ENCODE measurements at places on chromosomes 5 and 9. TPM values are rescaled to one million over a fixed set of nuclear protein-coding genes. Genes with fewer than 3 reads are reported as not detected.

DNA sequence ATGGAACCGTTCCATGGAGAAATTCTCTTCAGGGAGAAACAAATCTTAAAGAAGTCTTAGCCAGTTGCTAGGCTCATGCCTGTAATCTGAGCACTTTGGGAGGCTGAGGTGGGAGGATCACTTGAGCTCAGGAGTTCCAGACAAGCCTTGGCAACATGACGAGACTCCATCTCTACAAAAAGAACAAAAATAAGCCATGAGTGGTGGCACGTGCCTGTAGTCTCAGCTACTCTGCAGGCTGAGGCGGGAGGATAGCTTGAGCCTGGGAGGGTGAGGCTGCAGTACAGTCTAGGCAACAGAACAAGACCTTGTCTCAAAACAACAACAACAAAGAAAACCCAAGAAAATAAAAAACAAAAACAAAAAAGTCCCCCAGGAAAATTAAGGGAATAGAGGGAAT is 8.2 kb downstream of the HSPB3 start:
- DNase-seq: no peak

FABP6 gene
- total RNA-seq: not detected

C5orf15 gene
- 35.1 TPM for total RNA-seq

DNA sequence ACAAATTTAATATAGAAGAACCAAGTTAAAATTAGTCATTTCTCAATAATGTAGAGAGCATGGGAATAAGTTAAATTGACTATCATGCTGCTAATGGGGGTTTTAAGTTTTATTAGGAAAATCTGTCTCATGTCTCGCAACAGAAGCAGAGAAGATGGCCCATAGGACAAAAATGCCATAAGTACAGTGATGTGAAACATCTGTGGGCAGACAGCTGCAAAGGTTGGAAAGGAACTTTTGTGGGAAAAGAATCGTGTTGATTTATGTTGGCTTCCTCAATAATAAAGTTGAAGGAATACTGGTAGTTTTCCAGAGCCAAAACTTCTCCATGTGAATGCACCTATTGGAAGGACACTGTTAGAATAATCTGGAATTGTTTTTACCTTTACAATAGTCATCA is 44.8 kb downstream of the VCAN start:
- peak; percentile 32 for DNase-seq

DNA sequence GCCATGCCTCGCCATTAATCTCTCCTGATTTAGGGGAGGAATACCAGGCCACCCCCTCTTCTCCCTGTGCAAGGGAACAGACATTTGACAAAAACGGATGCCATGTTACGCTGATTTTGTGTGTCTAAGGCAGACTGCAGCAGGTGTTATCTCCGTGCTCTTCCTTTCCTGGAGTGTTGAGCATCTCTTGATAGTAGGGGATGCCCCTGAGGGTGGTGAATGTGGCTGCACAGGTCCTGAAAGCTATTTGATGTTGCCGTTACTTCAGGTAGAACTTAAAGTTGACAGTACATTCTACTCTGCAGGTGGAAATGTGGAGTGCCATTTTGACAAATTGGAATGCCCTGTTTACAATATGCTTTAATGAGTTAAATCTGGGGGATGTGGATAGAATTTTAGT is 21.5 kb downstream of the TENT4A start:
- DNase-seq: no peak

DNA sequence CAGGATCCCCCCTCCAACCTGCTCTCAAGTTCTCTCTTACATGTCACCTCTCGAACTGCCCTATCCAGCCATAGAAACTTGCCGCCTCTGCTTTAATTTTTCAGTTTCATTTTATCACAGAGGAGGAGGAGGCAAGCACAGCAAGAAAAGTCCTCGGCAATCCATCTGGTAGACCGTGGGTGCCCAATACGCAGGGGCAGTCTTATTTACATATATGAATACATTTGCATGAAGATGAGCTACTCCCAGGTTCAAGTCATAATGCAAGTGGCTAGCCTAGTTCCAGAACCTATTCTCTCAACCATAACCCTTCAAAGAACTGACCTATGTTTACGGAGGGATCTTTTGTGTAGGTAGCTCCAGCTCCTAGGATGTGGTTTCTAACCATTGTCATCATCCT is 223.2 kb upstream of the PANK3 start:
- DNase-seq: no peak

DNA sequence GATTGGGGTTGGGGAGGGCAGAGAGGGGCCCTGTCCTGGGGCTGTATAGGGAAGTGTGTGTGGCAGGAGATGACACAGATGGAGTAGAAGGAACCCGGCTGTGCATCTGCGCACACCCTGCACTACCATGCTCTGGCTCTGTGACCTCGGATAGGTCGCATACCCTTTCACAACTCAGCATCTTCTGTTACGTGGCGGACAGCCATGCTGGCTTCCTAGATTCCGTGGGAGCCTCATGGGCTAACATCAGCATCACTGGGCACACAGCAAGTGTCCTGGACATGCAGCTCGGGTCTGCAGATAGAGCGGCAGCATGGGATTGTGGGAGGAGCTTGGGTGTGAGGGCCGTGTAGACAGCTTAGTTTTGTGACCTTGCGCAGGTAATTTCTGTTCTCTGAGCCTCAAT is 9.2 kb downstream of the ARPC5L start:
- no peak for DNase-seq

- peak; percentile 28 for DNase-seq
These were observed 328 bp downstream of the CAMSAP1 start for GRCh38 chr9:135907006-135907430.

DNA sequence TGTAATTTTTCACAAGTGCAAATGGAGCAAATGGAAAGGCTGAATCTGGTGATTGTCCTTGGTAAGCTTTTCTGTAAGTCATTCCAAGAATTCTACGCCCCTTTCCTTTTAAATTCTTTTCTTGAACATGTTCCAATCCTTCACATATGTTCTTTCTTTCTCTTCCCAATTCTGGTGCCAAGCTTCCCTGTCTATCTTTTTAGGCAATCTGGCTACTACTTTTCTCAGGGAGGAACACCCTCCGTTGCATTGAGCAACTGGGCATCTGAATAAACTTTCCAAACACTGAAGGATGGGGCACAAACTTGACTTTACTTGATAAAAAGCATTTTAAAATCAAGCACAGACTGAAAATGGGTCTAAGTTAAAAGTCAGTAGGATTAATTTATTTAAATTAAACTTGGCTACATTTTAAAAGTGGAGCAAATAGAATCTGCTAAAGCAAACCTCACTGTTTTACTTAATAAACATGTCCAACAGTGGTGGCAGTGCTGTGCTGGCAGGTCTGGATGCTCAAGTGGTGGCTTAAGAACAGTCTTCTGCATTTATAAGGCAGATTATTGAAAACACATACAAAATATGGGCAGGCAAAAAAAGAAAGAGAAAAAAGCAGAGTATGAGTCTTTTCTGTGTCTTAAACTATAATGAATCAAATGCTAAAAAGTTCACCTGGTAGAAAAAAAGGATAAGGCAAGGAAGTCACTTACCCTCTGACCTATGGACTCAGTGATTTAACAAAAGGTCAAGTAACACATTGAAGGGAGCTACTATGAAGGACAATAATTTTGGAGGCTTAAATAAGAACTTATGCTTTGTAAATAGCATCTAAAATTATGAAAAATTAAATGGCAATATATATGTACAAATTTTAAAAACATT is 5.4 kb downstream of the ELL2 start:
- DNase-seq: no peak

ICE1 gene
- 26.7 TPM for total RNA-seq

GRCh38 chr9:134376386-134377142 is 50.3 kb downstream of the RXRA start:
- DNase-seq: no peak

PCDHGA3 gene
- total RNA-seq: 1.7 TPM

PTPRD gene
- total RNA-seq: 0.18 TPM

DNA sequence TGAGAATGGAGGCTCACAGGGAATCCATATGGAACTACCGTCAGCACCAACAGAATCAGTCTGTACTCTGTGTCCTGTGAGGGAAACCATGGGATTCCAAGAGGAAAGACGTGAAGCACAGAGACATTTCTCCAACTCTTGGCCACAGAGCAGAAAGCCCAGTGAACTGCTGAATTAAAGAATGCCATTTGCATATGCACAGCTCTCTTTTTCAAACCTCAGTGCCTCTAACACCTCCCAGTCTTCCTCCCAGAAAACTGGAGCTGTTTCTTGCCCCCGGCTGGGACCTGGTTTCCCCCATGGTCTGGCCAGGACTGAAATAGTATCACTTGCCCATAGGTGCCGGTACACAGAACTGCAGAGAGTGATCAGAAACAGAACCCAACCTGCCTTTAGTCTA is 69.6 kb upstream of the FER start:
- no peak for DNase-seq

FAM78A gene
- total RNA-seq: under 0.01 TPM

GRCh38 chr5:58503390-58504046 is 12.3 kb downstream of the GAPT start:
- no peak for DNase-seq

NAIP gene
- total RNA-seq: 1.7 TPM

DNA sequence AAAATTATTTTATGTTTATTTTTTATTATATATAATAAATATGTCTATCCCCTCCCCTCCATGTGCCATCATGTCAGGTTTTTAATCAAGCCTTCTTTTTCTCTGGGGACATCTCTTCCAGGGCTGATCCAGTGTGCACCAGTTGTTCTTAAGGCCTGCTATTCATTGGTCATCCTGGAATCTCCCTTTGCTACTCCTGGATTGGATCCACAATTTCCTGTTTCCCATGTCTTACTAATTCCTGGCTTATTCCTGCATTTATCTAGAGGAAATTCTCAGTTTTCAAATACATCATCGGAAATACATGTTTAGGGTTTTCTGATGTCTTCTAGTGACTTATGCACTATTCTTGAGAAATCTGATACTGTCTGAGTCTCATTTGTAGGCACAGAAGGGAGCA is 56.8 kb downstream of the ANGPTL2 start:
- peak; percentile 96 for DNase-seq

- DNase-seq: no peak
These were observed 682.3 kb upstream of the ST8SIA4 start for GRCh38 chr5:101585366-101585765.

GRCh38 chr5:84693256-84693655 is 308.6 kb upstream of the EDIL3 start:
- DNase-seq: no peak

DNA sequence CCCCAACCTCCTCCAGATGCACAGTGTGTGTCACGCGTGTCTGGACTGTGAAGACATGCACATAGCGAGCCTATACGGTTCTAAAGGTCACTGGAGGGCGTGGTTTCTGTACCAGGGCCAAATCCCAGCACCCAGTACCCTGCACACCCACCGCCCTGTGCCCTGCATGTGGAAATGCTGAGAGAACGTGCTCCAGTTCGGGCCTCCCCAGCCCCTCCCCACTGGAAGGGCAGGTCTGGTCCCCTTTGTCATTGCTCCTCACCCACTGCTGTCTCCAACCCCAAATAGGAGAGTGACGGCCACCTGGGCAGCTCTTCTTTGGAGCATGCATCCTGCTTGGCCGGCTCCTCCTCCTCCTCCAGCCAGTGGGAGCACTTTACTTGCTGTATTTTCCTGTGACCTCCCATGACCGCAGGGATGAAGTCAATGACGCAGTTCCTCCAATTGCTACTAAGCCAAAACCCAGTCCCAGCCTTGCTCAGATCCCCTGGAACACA is 116.7 kb downstream of the WNK2 start:
- DNase-seq: no peak

DNA sequence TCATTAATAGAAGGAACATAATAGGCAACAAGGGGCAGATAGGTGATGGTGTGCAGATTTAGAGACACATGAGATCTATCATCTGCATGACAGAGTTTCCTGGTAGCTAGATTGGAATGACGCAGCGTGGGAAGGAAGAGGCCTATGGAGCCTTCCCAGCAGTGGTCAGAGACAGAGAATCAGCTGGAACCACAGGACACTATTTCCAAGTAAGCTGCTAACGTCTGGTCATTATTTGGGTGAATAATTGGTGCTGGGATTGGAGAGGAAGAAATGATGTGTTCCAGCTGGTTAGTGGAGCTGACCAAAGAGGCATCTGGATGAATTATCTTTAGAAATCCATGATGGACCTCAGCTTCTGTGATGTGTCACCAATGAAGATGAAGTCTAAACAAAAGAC is 91.2 kb upstream of the PRR16 start:
- DNase-seq: no peak

POLR3G gene
- total RNA-seq: 15.6 TPM

GRCh38 chr9:33682551-33682950 is 112.8 kb upstream of the PRSS3 start:
- DNase-seq: no peak

PCDHB14 gene
- 0.28 TPM for total RNA-seq

DMRTA1 gene
- under 0.01 TPM for total RNA-seq

GRCh38 chr9:132531195-132531594 is 51.2 kb upstream of the BARHL1 start:
- no peak for DNase-seq

DNA sequence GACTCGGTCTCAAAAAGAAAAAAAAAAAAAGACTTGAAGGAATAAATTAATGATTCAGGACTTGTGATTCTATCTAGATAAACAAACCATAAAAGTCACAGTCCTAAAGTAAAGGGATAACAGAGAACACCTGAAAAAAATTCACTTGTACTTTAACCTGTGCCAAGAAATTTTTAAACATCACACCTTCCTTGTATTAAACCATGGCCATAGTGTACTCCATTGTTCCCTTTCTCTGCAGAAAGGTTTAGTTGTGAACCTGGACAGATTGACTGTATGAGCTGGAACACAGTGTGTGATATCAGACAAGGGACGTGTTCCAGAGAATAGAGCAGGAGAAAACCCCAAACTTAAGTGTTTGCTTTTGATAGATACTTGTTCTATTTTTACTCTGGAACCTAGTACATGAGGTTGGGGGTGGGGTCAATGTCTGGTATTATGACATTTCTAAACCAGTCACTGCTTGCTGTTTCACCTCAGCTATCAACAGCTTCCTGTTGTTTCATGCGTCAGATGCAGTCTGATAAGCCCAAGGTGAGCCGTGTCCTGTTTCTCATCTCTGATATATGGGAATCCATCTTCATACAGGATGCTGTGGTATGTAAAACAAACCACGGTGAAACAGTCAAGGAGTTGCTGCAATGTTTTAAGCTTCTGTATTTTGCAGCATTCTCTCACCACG is 62.5 kb upstream of the ITGA1 start:
- DNase-seq: peak; percentile 12

- DNase-seq: no peak
These were observed 216.5 kb downstream of the MCTP1 start for GRCh38 chr5:95068289-95068910.

DNA sequence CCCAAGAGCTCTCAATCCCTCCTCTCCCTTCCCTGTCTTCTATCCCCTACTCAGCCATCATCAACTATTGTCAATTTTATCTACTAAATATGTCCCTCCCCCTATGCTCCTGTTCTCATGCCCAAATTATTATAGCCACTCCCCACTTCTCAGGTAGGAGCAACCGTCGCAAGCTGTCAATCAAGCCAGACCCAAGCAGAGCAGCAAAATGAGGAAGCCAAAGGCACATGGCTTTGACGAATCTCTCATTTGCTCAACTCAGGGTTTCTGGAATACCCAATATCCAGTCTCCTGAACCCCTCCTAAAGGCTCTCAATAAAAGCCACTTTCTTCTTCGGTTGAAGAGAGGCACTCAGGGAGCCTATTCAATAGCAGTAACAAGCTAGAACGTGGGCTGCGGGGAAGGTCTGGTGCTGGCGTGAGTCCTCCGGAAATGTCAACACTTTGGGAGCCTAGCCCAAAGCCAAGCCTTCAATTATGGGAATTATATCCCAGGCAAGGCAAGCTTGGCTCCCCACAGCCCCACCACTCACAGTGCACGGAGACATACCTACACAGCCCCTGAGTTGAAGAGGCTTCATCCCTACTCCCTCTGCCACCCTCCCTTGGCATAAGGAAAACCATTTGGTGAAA is 47.7 kb downstream of the SIL1 start:
- no peak for DNase-seq

All from IMR-90 (cell line).